Hematopoietic multipotent progenitor cell treated with erythropoietin and hydrocortisone succinate and interleukin-3 and kit ligand, for 8 days (in vitro differentiated cells): ENCODE measurements at places on chromosomes 3 and 15.

- no peak for DNase-seq
Observed at GRCh38 chr15:71572452-71573053, 237.8 kb upstream of the NR2E3 start.

DNA sequence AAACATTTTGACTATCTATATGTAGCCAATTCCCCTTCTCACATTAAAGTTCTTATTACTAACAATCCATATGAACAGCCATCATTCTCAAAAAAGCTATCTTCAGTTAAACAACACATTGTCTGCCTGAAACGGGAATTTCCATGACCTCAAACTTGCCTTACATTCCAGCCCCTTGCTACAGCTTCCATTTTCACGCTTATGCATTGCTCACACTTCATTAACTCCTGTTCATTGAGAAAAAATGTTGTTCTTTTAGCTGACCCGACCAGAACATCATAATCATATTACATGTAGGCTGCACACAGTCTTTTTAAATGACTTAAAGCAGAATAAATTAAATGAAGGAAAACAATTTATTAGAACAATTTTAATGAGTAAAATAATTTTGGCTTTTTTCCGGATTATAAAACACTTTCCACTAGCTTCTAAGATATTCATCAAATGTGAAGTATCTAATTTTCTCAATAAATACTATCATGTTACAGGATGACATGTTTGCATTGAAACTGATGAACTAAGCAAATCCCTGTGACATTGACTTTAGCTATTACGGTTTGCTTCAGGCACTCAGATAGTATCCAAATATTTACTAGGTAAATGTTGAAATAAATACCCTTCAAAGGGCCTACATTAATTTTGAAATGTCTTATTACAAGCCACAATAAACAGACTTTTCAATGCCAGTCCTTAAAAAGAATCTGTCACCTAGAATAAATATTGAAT lies 49.9 kb downstream of the P3H2 start:
- DNase-seq, result no peak

DNA sequence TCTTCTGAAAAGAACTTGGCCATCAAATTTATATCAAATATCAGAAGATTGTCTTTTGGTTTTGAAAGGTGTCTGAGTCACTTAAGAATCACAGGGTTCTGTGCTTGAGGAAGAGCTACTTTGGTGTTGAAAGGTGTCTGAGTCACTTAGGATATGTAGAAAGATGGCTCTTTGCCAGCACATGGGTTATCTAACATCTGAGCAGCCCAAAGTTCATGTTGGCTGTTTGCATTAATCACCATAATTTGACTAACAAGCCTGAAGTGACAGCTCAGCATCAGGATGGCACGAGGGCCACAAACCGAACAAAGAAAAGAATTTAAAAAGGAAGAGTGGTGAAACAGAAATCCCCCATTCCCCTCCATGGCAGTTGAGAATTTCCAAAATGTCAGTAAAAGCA lies 190.5 kb upstream of the CMC1 start:
- no peak for DNase-seq

DNA sequence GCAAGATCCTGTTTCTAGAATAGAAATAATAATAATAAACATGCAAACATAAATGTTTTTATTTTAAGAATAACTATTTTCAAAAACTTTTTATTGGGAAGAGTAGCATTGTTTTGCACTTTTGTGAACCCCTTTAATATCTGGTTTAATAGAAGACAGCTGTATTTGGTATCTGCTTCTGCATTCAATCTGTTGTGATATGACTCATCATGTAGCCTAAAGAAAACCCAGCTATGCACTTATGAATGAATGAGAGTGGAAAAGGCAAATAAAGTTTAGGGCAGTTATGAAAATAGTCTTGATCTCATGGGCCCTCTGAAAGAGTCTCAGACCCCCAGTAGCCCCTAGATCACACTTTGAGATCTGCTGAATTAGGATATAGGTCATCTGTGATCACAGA lies 100.4 kb upstream of the PPP2R3A start:
- DNase-seq, result no peak

DNA sequence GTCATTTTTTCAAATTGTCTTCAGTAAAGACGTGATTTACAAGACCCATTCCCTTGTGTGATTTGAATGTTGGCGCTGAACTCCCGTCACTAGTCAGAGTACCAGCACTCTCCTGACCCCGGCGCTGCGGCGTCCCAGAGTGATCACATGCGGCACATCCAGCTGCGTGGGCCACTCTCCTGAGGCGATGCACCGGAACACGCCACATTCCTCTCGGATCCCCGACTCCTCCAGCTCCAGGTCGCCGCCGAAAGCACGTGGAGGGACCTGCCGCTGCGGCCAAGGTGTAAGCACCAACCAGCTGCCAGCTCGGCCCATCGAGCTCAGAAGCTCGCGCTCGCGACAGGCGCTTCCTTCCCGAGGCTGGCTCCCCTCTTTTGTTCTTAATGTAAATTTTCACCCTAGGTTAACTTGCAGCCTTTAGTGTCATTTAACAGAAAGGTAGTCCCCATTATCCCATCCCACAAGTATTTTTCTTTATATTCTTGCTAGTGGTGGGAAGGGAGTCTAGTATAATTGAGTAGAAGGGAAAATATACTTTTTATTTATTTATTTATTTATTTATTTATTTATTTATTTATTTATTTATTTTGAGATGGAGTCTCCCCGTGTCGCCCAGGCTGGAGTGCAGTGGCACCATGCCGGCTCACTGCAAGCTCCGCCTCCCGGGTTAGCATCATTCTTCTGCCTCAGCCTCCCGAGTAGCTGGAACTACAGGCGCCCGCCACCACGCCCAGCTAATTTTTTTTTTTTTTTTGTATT lies 61.7 kb upstream of the VGLL3 start:
- DNase-seq, result no peak
